ENCODE measurements at places on chromosomes 6 and 20. TPM values are rescaled to one million over a fixed set of nuclear protein-coding genes. Genes with fewer than 3 reads are reported as not detected.

- no peak for DNase-seq
These were observed 15.0 kb downstream of the PBOV1 start for GRCh38 chr6:138203315-138203714.

GRCh38 chr6:126781582-126781981 is 336.9 kb upstream of the RSPO3 start:
- DNase-seq = no peak

DNA sequence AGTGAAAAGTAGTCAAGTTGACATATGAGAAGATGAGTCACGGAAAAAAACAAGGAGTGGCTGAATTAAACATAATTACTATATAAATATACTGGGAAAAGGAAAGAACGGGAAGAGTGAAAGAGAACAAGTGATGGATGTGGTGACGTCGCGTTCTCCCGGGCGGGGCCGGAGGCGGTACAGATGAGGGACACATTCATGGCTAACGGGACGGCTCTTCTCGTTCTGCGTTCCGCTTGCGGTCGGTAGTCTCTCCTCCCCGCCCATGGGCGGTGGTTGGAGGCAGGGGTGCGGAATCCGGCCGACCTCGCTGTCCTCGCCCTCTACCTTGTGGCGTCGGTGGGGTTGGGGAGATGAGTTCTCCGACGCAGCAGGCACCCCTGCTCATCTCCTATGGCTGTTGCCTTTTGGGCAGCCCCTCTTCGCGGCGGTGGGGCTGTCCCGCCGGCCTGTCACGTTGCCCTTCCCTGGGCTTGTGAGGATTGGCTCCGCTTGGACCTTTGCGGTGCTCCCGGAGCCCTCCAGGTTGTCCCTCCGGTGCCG is 22.5 kb downstream of the HLA-G start:
- DNase-seq = no peak

DNA sequence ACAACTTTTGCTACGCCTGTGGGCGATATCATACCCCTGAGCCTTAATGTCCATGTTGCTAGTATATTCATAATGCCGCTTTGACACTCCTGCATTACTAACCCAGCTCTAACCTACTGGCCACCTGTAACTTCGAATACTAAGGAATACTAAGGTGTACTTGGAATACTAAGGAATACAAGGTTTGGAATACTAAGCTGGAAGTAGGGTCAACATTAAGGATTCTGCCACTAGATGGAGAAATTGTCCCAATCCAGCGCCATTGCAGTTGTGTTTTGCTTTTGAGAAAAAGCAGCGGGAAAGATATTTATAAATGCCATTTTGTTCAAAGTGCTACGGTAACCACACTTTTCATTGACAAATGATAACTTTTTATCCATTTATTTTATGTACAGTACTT is 10.7 kb downstream of the TBXT start:
- peak; percentile 38 for DNase-seq

GRCh38 chr6:144277174-144277573 is 8.0 kb upstream of the UTRN start:
- no peak for DNase-seq

Gene HLA-DRB5
- 0.31 TPM for total RNA-seq

Gene TRIM40
- total RNA-seq = not detected

Gene BPI
- 0.21 TPM for total RNA-seq

Gene VTA1
- total RNA-seq = 64.7 TPM
